Thoracic aorta (tissue), 2 donors: ENCODE measurements at places on chromosomes 7 and 10.

DNA sequence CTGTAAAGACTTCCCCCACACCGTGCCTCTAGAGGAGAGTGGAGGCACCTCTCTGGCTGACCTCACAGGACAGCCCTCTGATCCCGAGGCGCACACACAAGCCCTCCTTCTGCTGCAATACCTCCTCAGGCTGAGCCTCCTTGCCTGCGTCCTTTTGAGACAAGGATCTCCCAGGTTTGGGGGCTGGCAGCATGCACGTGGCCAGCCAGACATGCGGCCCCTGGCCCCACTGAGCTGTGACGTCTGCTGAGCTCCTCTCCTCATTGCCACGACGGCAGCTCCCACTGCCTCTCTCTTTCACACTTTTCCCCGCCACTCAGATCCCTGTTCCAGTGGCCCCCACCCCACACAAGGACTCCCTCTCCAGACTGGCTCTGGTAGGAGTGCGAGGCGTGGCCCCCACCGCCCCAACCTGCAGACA lies 12.2 kb upstream of the DNAAF5 start:
- DNase-seq: no peak
- H3K27me3 ChIP-seq: no peaks in the 10 kb centered on the region
- no peaks in the 10 kb centered on the region for H3K36me3 ChIP-seq
- no peak overlapping the region for H3K27ac ChIP-seq

- no peak for DNase-seq
- no peak overlapping the region for H3K27ac ChIP-seq
- no peaks in the 10 kb centered on the region for H3K36me3 ChIP-seq
- H3K4me1 ChIP-seq: no peaks in the 10 kb centered on the region
- H3K27me3 ChIP-seq: no peaks in the 10 kb centered on the region
- H3K4me3 ChIP-seq: no peak overlapping the region
Measured at GRCh38 chr7:1192171-1192676, 32.2 kb upstream of the ZFAND2A start.

- H3K27me3 ChIP-seq: no peaks in the 10 kb centered on the region
- no peaks in the 10 kb centered on the region for H3K36me3 ChIP-seq
- no peak for DNase-seq
- H3K4me3 ChIP-seq: no peak overlapping the region
Measured at GRCh38 chr10:58102897-58103296, 164.8 kb downstream of the IPMK start.

GRCh38 chr7:28037220-28038010 lies 143.2 kb downstream of the JAZF1 start:
- peak overlapping the region; percentile 71 for H3K27ac ChIP-seq
- no peaks in the 10 kb centered on the region for H3K36me3 ChIP-seq
- H3K27me3 ChIP-seq: no peaks in the 10 kb centered on the region
- no peak for DNase-seq

GRCh38 chr7:90681336-90682022 lies 85.4 kb downstream of the CDK14 start:
- no peak overlapping the region for H3K4me3 ChIP-seq
- no peaks in the 10 kb centered on the region for H3K4me1 ChIP-seq
- no peak overlapping the region for H3K27ac ChIP-seq

DNA sequence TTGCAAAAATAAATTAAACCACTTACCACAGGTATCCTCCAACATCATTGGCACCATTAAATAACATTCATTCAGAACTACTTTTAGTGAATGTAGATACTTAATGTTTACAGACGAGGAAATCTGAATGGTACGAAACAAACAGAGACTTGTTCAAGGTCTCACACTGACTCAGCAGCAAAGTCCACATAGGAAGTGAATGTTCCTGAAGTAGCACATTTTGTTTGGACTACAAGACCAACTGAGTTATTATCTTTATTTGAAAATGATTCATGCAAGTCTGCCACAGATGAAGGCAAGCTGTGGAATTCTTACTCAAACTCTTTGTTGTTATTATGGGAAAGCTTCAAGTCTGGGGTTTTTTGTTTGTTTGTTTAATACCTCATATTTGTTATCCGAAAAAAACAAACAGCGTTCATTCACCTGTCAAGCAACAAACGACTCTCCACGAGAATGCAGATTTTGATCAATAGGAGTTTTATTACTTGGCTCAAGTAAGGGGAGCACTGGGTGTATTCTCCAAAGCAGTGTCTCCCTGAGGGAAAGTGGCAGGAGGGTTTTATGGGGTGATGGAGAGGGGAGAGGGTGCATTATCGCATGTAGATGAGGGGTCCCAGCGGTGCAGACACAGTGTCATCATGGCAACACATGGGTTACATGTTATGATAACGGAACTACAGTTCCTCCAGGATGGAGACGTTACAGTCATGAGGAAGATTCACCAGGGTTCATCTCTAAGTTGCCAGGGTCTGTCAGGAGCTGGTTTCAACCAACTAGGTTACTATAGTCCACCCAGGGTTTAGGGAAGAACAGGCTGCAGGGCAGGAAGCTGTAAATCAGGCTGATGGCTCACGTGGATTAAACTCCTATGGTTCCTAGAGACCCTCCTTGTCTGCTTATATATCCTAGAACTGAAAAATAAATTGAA lies 147.7 kb upstream of the AKR1E2 start:
- DNase-seq: no peak
- H3K4me1 ChIP-seq: peaks cover 19% of the 10 kb centered on the region
- no peaks in the 10 kb centered on the region for H3K27me3 ChIP-seq
- H3K36me3 ChIP-seq: no peaks in the 10 kb centered on the region

DNA sequence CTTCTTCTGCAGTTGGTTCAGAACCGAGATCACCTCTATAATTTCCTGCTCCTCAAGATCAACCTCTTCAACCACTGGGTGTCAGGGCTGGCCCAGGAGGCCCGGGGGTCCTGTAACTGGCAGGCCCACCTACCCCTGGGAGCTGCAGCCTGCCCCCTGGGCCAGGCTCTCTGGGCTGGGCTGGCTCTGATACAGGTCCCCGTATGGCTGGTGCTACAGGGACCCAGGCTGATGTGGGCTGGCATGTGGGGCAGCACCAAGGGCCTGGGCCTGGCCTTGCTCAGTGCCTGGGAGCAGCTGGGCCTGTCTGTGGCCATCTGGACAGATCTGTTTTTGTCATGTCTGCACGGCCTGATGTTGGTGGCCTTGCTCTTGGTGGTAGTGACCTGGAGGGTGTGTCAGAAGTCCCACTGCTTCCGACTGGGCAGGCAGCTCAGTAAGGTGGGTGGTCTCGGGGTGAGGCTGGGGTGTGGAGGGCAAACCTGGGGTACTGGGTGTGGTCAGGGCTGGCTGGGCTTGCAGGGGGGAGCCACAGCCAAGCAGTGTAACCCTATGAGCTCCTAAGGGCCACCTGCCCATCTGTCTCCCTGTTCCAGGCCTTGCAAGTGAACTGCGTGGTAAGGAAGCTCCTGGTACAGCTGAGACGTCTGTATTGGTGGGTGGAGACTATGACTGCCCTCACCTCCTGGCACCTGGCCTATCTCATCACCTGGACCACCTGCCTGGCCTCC lies 4.2 kb downstream of the TMEM270 start:
- H3K36me3 ChIP-seq: no peaks in the 10 kb centered on the region
- no peaks in the 10 kb centered on the region for H3K27me3 ChIP-seq
- H3K4me3 ChIP-seq: no peak overlapping the region
- no peak for DNase-seq
- peaks cover 28% of the 10 kb centered on the region for H3K4me1 ChIP-seq

DNA sequence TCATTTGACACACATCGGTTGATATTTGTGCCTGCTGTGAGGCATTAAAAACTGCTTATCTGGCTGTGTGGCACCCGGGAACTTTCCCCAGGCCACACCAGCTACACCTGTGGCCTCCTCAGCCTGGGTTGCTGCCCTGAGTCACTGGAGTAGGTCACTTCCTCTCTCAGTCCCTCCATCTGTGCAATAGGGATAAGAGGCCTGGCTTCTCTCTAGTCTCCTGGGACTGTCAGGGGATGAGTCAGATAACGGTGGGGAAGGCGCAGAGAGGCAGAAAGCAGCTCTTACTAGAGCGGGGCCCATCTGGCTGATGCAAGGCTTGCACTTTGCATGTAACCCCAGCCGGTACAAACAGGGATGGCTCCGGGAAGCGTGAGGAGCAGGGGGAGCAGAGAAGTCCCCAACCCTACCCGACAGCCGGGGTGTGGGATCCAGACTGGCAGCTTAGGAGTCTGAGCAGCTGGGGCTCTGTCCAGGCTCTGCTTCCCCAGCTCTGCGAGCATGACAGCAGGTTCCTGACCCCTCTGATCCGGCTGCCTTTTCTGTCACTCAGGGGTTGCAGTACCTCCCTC lies 34.0 kb downstream of the DNAJB12 start:
- no peaks in the 10 kb centered on the region for H3K27me3 ChIP-seq
- no peak overlapping the region for H3K4me3 ChIP-seq
- no peaks in the 10 kb centered on the region for H3K36me3 ChIP-seq
- peaks cover 40% of the 10 kb centered on the region for H3K4me1 ChIP-seq
- peak; percentile 63 for DNase-seq

- H3K4me1 ChIP-seq: no peaks in the 10 kb centered on the region
- H3K27ac ChIP-seq: no peak overlapping the region
- no peak overlapping the region for H3K4me3 ChIP-seq
- H3K36me3 ChIP-seq: no peaks in the 10 kb centered on the region
- H3K27me3 ChIP-seq: no peaks in the 10 kb centered on the region
Measured at GRCh38 chr10:523925-524324, 165.5 kb downstream of the DIP2C start.

DNA sequence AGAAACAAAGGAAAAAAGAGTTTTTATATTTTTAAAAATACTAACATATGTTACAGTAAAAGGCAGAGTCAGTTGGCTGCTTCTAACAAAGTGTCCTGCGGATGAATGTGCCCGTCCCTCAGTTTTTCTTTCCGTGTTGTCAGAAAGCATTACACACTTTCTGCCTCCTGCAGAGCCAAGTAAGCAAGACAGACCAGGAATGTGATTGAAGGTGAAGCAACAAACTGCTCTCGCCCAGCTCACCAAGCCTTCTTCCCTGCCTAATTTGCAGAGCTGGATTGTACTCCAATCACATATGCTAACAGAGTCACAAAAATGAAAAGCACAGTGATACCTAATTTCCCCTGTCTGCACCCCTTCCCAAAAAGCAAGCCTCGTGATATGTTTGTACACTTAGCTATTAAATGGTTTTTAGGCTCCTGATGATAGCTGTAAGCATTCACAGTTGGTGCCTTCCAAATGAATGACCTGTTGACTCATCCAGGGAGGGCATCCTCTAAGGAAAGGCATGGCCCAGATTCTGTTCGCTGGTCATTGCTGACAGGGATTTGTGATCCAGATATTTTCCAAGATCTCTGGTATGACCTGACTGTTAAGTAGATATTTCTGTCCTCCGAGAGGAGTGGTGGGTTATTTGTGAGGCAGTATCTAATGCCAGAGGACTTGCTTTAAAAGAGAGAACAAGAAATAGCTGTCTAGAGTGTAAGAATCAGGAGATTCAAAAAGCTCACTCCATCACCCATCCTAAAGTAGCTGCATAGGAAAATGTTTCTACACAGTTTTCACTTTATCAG lies 187.3 kb upstream of the PLXDC2 start:
- H3K4me1 ChIP-seq: peaks cover 20% of the 10 kb centered on the region
- peak overlapping the region; percentile 76 for H3K27ac ChIP-seq
- no peak for DNase-seq
- no peaks in the 10 kb centered on the region for H3K36me3 ChIP-seq
- peak overlapping the region; percentile 37 for H3K4me3 ChIP-seq
- no peaks in the 10 kb centered on the region for H3K27me3 ChIP-seq
